NCI-H82 (cell line): ENCODE measurements at places on chromosomes 7 and 10.

DNA sequence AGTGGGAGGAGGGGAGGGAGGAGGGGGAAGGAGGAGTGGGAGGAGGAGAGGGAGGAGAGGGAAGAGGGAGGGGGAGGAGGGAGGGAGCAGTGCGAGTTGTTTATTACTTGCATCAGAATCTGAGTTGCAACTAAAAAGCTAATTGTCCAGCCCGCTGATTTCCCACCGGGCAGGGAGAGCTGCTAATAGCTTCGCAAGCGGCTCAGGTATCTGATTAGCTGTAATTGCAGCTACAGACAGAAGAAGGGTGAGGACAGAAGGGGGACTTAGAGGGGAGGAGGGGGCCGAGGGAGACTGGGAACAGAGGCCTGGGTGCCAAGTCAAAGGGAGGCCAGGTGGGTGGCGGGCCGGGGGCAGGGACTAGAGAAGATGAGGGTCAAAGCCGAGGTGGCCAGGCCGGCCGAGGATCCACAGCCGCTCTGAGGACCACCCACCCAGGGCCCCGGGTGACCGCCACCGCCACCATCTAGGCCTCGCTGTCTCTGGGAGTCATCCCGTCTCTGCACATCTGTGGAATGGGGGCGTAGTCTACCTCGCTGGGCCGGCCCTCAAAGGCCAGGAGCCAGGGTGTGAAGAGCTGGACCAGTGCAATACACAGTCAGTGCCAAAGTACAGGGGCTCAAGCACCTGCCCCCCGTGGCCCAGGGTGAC is 54.2 kb downstream of the MICALL2 start:
- peak; percentile 45 for DNase-seq

- no peak for DNase-seq
Measured at GRCh38 chr7:145053781-145054180, 217.9 kb upstream of the TPK1 start.

DNA sequence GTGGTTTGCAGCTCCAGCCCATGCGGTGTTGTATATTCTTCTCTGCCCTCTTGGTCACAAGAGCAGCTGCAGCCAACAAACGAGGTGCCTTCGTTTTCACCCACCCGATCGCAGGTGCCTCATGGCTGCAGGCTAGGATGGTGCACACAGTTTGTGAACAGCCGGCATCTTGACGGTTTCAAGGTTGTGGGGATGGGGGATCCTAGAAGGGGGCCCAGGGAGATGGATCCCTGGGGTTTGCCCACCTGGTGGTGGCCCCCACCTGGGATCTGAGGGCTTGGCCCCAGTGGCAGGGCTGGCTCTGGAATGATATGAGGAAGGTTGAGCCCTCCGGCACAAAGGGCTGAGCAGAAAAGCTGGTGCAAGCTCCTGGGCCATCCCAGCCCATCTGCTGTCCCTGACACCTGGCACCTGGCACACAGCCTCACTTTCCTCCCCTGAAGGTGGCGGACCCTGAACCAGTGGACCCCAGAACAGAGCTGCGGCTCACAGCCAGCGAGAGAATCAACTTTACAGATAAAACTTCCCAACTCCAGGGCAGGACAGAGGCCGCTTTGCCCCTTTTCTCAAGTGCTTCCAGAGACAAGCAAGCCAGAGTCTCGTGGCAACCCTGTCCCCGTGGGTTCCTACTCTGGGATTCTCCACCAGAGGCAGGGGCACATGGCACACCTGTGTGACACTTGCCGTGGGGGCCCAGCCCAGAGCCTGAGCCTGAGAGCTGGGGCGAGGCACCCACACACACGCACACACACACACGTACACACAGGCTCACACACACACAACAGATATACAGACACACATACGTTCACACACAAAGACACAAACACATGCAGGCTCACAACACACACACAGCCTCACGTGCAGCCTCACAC is 177.3 kb upstream of the PPP2R2D start:
- DNase-seq: no peak

- DNase-seq: no peak
Measured at GRCh38 chr10:61882621-61883370, 18.7 kb upstream of the ARID5B start.

- peak; percentile 81 for DNase-seq
Measured at GRCh38 chr10:101014230-101014884, 14.7 kb downstream of the LZTS2 start.
